ENCODE measurements at places on chromosomes 11 and 22.

GRCh38 chr11:84675396-84676025 lies 951.6 kb downstream of the DLG2 start:
- no peak for DNase-seq

DNA sequence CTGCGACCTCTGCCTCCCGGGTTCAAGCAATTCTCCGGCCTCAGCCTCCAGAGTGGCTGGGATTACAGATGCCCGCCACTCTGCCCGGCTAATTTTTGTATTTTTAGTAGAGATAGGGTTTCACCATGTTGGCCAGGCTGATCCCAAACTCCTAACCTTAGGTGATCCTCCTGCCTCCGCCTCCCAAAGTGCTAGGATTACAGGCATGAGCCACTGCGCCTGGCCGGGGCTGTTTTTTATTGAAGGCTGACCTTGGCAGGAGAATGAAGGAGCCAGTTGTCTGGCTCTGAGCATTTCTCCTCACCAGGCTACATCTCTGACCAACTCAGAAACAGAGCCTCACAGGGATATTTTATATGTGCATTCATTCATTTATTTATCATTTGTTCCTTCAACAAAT lies 2.3 kb downstream of the KIAA1671 start:
- DNase-seq: no peak

- no peak for DNase-seq
Measured at GRCh38 chr22:30605449-30606110, 1.4 kb upstream of the TCN2 start.

GRCh38 chr11:727281-727701 lies 20.0 kb upstream of the TALDO1 start:
- no peak for DNase-seq

GRCh38 chr11:24748261-24748660 lies 251.4 kb downstream of the LUZP2 start:
- no peak for DNase-seq

GRCh38 chr11:75946531-75947530 lies 131.8 kb downstream of the UVRAG start:
- no peak for DNase-seq

- DNase-seq: no peak
Measured at GRCh38 chr11:34203377-34203871, 98.0 kb downstream of the NAT10 start.

GRCh38 chr11:68948935-68949334 lies 31.9 kb downstream of the MRGPRD start:
- no peak for DNase-seq

DNA sequence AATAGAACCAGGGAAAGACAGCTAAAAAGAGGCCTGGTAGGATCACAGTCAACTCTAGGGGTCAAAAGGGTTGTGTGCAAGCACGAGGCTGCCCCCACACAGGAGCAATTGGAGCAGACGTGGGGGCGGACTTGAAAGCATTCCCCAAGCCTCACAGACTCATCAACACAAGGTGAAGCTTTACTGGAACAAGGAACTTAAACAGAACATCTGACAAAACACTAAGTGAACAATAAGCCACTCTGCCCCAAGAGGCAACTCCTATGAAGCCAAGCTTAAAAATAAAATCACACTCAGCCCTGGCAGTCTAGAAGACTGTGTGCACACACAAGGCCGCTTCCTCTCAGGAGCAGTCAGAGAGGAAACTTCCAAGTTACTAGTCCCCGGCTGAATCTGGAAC lies 32.2 kb upstream of the TEAD1 start:
- no peak for DNase-seq

GRCh38 chr22:46531581-46532175 lies 5.7 kb downstream of the CELSR1 start:
- DNase-seq: no peak

DNA sequence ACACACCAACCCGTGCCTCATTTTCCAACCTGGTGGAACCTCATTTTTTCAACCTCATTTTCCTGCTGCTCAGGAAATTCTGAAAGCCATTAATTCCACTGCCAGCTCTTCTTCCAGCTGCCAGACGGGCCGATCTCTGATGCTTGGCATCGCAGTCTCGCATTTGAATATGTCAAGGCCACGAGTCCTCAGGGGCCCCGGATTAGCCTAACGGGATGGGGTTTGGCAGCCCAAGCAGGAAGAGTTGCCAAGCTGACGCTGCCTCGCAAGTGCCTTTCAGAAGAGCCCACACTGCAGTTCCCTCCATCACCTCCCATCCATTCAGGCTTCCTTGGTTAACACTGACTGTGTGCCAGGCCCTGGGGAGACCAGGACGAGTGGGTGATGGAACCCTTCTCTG lies 8.7 kb downstream of the RASD2 start:
- DNase-seq: no peak

- DNase-seq: no peak
Measured at GRCh38 chr11:88035271-88035670, 140.0 kb downstream of the RAB38 start.

DNA sequence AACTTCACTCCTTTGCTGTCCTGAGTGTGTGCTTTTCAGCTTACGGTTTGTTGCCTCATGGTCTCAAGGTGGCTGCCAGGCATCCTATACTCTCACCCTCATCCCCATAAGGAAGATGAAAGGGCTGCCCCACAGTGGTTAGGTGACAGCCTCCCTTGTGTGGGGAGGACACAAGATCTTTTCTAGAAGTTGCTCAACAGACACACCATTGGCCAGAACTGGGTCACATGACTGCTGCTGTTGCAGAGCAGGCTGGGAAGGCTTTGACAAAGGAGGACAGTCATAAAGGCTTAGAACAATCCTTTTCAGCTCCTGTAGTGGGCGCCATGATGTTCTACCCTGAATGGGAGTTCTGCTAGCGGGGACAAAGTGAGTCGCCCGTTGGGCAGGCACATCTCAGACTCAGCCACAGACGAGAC lies 69.7 kb upstream of the RASD2 start:
- DNase-seq: no peak

GRCh38 chr22:49180683-49181024 lies 647.0 kb downstream of the BRD1 start:
- DNase-seq: no peak

DNA sequence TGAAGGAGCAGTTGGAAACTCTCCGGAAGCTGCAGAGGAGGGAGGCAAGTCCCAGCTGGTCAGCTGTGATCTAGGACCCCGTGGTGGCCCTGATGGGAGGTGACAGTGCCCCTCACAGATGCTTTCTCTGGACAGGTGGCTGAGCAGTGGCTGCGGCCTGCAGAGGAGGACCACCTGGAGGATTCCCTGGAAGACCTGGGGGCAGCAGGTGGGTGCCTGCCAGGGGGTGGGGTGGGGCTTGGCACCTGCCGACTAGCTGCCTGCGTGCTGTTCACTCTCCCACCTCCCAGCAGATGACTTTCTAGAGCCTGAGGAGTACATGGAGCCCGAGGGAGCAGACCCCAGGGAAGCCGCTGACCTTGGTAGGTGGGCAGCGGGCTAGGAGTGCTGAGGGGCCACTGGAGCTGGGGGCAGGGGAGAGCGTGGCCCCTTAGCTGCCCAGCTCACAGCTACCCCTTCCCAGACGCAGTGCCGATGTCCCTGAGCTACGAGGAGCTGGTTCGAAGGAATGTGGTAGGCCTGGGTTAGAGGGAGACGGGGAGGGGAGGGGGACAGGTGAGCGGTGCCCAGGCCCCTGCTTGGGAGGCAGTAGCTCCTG lies 3.1 kb downstream of the SCO2 start:
- DNase-seq: no peak

DNA sequence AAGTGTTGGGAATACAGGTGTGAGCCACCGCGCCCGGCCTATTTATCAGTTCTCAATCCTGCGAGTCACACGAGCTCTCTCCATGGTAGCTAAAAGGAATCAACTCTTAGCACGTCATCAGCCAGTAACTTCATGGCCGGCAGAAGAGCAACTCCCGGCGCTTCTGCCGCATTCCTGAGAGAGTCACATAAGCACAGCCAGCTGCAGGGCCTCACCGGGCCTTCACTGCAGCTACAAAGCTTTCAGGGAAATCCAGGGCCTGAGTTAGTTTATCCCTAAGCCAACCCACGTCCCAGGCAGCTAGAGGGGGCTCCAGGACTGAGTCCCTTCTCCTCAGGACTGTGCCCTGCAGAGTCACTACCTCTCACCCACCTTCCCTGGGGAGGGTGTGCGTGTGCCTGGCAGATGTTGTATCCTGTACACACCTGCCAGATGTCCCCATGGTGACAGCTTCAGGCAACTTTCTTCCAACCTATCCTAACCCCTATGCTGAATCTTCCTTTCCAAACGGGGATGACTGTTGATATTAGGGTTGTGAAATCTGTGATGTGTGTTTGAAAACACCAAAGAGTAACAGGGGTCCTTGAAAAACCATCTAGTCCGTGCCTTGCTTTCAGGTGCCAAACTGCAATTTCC lies 45.9 kb upstream of the ARFGAP3 start:
- DNase-seq: no peak
